ENCODE measurements at places on chromosomes 3 and 15.

DNA sequence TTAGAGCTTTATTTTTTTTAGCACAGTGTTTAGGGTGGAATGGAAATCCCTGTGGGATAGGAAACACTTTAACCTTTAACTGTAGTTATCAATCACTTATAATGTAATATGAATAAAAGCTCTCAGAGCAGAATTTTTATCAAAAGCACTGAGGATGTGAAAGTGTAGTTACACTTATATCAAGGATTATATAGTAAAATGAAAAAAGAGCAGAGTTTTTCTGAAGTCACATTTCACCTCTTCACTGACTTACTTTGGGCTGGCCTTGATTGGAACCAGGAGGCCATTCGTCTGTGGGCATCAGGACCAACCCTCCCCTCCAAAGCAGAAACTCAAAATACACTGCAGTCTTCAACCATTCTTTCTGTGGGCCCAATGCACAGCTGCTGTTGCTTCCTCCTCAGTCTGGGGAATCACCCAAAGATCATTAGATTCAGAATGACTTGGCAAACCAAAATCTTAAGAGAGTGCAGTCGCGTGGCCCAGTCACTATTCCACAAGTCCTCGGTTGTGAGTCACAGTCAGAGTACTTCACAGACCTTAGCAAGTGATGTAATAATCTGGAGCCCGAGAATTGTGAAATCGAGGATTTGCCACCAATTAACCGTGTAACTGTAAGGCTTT is 132.6 kb upstream of the COL8A1 start:
- DNase-seq: peak; percentile 99

GRCh38 chr3:37183375-37183831 is 9.0 kb upstream of the LRRFIP2 start:
- DNase-seq: peak; percentile 95

GRCh38 chr3:177337541-177338331 is 140.5 kb upstream of the TBL1XR1 start:
- peak; percentile 78 for DNase-seq

GRCh38 chr3:56320883-56321282 is 147.4 kb downstream of the ERC2 start:
- no peak for DNase-seq

DNA sequence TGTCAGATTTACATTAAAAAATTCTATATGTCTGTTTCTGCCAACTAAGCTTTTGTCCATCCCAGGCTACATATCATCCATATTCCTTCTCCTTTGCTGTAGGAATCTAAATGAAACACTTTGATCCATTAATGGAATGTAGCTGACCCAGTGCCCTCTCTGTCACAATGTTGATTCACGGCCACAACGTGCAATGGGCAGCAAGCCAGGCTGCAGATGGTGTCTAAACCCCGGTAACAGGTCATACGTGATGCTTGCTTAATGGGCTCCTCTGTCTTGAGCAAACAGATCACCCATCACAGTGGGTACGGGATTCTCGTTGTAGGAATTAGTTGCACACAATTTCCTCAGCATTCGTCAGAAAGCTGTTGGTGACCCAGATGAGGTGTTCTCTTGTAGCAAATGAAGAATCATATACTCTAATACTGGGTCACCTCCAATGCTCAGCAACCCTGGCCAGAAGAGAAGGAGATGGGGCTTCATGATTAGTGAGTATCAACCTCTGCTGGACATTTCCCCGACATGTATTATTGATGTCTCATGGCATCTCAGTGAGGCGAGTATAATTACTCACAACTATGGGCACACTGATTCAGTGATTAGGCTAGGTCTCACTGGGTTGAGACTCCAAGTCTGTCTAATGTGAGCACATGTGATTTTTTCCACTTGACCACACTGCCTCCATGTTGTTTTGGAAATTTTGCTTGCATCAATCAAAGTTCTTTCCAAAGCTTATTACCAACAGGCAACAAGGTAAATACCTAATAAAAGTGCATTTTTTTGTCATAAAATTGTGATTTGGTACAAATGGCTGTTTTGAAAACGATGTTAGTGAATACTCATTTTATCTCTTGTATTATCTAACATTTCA is 12.9 kb upstream of the DCBLD2 start:
- DNase-seq: peak; percentile 61

DNA sequence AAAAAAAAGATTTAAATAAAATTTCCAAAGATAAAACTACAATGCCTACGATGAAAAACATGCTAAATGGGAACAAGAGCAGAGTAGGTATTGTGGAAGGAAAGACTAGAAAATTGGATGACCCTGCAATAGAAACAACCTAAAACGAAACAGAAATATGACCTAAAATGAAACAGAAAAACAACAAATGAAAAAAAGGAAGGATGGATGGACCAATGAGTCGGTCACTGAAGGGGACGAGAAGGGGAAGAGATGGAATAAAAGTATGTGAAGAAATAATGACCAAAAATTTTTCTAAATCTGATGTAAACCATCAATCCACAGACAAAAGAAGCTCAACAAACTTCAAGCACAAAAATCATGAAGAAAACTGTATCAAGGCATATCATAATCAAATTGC is 44.8 kb downstream of the TBC1D2B start:
- no peak for DNase-seq

DNA sequence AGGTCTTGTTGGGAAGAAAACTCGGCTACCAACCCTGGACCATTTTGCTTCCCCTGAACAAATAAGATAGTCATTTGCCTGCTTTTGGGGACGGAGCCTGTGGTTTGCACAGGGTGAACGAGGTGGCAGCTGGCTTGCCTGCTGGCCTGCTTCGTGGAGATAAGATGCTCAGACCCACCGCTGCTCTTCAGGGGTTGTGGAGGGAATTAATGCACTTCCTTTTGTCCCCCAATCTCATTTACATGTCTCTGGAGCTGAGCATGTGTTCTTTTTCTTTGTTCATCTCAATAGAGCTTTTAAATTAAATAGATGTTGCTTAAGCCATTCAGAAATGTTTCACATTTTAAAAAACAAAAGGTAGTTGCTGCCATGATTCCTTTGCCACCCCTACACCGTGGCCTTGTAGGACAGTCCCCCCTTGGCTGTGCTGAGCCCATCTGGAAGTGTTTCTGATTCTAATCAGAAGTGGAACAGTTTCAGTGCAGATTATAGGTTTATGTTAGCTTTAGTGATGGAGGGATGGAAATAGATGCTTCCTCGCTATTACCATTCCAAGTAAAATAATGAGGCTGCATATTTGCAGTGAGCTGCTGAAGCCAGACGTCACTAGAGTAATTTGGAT is 25.6 kb downstream of the APBA2 start:
- no peak for DNase-seq

DNA sequence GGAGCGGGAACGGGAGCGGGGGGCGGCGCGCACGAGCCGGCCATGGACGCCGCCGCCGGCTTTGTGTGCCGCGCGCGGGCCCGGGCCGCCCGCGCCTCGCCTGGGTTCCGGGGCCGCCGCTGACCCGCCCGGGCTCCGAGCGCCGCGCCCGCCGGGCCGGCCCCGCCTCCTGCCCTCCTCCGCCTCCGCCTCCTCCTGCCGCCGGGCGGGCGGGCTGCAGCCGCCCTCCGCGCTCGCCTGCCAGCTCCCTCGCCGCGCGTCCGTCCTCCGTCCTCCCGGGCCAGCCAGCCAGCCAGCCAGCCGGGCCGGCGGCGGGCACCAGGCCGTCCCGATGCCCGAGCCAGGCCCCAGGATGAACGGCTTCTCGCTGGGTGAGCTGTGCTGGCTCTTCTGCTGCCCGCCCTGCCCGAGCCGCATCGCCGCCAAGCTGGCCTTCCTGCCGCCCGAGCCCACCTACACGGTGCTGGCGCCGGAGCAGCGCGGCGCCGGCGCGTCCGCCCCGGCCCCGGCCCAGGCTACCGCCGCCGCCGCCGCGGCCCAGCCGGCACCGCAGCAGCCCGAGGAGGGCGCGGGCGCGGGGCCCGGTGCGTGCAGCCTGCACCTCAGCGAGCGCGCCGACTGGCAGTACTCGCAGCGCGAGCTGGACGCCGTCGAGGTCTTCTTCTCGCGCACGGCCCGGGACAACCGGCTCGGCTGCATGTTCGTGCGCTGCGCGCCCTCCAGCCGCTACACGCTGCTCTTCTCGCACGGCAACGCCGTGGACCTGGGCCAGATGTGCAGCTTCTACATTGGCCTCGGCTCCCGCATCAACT is at the start of gene ABHD17C:
TSS of gene ABHD17C (plus strand) at position 212 of the 812 bp plus-strand sequence. CDS start at position 332, 120 bp downstream.
- DNase-seq: peak; percentile 76

DNA sequence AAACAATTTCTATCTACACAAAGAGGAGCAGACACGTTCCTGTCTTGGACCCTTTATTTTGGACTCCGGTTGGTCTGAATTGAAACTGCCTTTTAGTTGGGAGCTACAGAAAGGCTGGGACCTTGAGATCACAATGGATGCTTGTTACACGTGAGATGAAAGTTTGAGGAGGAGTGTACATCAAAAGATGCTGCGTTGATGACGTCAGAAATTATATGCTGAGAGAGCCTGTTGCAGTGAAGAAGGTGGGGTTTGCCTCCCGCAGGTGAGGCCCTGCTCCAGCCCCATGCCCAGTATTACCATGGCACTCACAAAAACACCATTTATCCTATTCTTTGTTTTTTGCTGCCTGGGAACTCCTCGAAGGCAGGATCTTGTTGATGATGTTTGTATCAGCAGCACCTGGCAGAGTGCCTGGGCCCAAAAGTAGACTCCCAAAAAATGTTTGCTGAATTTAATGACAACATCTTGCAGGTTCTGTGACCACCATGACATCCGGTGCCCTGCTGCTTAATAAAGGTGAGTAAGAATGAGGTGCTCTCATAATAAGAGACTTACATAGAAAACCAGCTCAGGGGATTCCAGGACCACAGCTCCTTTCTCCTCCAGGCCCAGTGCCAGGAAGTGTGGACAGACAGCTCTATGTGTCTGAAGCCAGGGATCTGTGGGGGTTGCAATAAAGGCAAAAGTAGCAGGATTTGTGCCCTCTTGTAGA is 136.1 kb upstream of the UBE2E1 start:
- DNase-seq: no peak

- DNase-seq: no peak
Measured at GRCh38 chr3:41103200-41103599, 96.1 kb upstream of the CTNNB1 start.

DNA sequence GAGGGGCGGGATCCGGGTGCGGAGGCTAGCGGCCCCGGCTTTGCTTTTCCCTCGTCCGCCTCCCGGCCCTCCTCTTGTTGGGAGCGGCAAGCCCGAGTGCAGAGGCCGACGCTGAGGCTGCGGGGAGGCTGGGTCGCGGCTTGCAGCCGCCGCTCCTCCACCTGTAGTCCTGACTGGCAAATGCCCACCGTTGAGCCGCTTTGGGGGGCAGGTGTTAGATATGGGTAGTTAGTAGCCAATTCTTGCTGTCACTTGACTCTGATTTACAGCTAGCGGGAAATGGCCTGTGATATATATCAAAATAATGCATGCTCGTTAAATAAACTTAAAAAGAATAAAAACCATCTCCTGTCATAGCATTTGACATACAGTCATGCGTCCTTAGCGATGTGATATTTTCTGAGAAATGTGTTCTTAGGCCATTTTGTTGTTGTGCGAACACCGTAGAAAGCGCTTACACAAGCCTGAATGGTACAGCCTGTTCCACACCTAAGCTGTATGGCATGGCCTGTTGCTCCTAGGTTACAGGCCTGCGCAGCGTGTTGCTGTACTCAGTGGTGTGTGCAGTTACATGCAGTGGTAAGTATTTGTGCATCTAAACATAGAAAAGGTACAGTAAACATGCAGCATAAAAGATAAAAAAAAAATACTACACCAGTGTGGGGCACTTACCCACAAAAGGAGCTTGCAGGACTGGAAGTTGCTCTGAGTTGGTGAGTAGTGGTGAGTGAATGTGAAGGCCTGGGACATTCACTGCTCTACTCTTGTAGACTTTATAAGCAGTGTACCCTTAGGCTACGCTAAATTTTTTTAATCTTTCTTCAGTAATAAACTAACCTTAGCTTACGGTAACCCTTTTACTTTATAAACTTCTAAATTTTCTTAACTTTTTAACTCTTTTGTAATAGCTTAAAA is 873 bp downstream of the CAPN7 start:
- DNase-seq: peak; percentile 52

- peak; percentile 72 for DNase-seq
Measured at GRCh38 chr15:74664028-74664616, 31.7 kb downstream of the EDC3 start.

GRCh38 chr15:96312641-96313335 is 17.7 kb upstream of the NR2F2 start:
- DNase-seq: peak; percentile 45

Data from iris pigment epithelial cell (primary cell).